Stimulated activated CD8-positive, alpha-beta memory T cell treated with anti-CD3 and anti-CD28 coated beads, Interleukin-4, amount 100 ng/mL, for 4 hours (primary cell): ENCODE measurements at places on chromosomes 3 and 15.

DNA sequence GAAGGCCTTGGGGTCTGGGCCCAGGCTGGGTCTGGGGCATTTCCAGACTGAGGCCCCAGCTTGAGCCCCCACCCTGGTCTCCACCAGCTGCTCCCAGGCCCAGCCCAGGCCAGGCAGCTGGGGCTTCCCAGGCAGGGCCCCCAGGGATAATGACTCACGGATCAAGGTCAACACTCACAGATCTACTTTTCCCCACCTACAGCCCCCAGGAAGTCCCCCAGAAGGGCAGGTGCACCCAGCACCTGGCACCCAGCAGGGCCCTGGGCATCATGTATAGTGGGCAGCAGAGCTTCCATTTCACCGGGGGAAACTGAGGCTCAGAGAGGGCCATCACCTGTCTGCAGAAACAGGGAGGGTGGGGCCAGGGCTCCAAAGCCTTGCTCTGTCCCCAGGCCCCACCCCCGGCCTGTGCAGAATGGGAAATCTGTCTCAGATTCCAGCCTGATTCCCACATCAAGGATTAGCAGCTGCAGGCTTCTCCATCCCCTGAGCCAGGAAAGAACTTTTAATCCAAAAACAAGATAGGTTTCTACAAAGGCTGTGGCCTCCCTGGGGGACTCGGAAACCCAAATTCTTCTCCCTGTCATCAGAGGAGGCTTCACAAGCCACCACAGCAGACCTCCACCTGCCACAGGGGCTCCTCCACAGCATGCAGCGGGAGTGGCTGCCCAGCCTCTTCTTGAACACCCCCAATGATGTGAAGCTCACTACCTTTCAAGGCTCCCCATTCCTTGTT is 49.8 kb downstream of the IQSEC1 start:
- no peak for DNase-seq

DNA sequence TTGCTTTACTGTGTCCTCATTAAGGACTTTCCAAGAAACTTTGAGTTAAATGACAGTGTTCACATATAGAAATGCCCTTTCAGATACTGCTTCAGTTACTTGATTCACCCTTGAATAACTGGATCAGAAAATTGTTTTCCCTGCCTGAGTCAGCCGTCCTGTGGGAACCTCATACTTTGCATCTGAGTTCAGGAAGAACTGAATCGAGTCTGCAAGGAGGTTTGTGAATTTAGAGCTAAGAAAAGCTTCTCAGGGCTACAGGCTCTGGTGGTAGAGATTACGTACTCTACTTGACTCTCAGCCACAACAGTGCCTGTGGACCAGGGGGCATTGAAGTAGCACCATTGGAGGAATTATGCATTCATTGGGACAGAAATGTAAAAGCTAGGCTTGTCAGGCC is 252.4 kb upstream of the C2CD4B start:
- DNase-seq, result no peak

- DNase-seq, result no peak
Measured at GRCh38 chr3:153456833-153457545, 295.0 kb downstream of the RAP2B start.

- DNase-seq, result no peak
Measured at GRCh38 chr3:129371041-129371826, 57.2 kb downstream of the EFCAB12 start.

DNA sequence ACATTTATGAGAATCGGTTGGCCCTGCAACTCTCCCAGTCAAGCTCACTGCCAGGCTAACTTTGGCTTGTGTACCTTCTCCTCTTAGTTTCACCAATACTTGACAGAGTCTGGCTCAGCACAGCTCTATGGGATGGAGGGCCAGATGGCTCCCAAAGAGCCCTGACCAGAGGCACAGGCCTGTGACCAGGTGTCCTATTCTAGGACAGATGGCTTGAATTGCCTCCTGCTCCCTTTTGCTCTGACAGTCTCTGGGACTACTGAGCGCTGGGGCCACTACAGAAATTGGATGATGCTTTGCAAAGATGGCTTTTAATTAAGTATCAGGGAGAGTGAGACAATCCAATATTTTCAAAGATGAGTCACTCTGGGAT is 10.3 kb upstream of the ARID3B start:
- DNase-seq, result no peak

GRCh38 chr15:80870366-80870765 is 91.2 kb downstream of the CEMIP start:
- no peak for DNase-seq

- no peak for DNase-seq
Measured at GRCh38 chr3:173403376-173403775, 5.8 kb downstream of the NLGN1 start.

DNA sequence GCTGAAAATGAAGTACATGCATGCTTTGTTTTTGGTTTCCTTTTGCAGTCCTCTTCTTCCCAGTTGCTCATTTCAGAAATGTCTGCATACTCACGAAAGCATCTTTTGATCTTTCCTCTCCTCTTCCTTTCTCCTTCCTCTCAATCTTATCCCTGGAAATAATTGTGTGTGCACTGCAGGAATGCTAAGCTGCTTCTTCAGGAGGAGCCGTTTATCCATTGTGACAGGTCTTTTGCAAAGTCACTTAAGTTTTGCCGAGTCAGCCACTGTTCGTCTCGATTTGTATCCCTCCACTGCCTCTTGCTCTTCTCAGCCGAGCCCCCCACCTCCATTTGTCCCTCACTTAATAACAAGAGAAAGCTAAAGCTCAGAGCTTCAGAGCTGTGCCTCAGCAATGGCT is 597.6 kb downstream of the AGBL1 start:
- no peak for DNase-seq

- DNase-seq, result no peak
Measured at GRCh38 chr3:114504941-114505628, 211.3 kb downstream of the TIGIT start.

- no peak for DNase-seq
Measured at GRCh38 chr3:10912786-10913185, 79.8 kb upstream of the SLC6A1 start.

DNA sequence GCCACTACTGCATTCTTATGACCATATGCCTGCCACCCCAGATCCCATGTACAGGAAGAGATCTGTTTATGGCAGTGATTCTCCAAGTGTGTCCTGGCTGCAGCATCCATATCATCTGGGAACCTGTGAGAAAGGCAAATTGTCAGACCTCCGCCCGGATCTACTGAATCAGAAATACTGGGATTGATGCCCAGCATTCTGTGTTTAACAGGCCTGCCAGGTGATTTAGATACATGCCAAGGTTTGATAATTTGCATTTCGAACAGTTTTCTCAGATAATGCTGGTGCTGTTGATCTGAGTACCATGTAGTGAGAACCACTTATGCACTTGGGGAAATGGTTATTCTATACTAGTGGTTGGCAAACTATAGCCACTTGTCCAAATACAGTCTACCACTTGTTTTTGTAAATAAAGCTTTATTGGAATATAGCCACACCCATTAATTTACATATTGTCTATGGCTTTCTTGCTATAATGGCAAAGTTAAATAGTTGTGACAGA is 165.4 kb downstream of the SSR3 start:
- no peak for DNase-seq

DNA sequence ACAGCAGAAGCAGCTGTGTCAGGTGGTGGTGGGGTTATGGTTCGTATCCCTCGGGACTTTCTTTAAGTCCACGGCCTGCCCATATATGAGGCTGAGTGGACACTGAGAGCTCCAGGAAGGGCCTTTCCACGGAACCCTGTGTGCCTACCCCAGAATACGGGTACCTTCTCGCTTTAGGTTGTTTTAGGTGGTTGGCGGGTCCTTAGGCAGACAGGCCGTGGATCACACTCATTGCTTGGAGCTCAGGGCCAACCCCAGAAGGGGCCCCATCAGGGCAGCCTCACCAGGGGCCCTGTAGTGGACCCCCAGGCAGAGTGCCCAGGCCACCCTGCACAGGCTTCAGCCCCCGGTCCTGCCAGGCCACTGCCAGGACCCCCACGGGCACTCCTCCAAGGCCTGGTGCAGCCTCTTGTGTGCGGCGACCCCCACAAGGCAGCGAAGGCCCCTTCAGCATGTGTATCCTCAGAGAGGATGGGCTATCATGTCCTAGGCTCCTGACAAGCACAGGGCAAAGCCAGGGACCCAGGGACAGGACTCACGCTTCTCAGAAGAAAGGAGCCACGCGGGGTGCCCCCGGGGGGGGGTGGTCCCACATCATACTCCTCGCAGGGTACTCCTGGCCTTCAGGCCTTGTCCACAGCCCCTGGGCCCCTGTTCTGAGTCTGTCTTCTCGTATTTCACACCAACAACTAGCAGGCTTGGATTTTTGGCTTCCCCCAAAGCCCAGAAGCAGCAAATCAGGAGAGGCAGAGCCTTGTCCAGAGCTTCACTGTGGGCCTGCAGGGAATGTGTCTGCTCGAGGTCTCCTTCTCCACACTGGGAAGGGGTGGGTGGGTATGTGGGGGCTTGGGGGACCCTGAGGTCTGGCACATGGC is 93.4 kb downstream of the LRRK1 start:
- DNase-seq, result no peak

DNA sequence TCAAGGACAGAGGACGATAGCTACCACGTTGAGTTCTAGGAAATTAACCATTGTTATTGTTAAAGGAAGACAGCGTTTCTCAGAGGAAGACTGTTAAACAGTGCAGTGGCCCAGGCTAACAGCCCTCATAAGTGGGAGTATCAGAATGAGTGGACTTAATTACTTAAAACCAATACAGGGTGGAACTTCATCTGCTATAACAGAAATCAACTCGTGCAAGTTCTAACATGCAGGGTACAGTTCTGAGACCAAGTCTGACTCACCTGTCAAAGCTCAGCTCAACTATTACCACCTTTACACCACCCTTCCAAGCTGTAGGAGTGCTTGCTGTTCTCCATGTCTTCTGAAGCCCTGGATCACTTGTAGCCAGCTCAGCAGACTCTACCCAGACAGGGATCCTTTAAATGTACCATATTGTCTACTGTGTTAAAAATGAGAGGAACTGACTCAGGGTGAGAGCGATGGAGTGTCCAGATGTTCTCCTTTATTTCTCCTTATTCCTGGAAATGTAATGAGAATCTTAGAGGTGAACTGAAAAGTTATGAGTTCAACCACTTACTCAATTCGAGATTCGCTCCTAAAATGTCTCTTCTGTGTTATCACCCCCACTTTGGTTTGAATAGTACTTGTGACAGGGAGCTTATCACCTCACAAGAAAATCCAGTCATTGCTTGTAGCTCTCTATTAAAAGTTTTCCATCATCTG is 26.5 kb downstream of the CD86 start:
- no peak for DNase-seq

DNA sequence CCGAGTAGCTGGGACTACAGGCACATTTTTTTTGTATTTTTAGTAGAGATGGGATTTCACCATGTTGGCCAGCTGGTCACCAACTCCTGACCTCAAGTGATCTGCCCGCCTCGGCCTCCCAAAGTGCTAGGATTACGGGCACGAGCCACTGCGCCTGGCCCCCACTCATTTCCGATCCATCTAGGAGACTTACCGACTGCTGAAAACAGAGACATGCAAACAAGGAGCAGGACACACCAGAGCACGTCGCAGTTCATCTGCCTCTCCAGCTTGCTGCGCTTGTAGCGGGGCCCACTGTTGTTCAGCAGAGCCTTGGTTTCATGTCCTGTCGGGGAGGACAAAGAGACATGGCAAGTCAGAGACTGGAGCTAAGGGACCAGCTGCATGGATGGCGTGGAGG is 137.4 kb downstream of the ATP10A start:
- no peak for DNase-seq

DNA sequence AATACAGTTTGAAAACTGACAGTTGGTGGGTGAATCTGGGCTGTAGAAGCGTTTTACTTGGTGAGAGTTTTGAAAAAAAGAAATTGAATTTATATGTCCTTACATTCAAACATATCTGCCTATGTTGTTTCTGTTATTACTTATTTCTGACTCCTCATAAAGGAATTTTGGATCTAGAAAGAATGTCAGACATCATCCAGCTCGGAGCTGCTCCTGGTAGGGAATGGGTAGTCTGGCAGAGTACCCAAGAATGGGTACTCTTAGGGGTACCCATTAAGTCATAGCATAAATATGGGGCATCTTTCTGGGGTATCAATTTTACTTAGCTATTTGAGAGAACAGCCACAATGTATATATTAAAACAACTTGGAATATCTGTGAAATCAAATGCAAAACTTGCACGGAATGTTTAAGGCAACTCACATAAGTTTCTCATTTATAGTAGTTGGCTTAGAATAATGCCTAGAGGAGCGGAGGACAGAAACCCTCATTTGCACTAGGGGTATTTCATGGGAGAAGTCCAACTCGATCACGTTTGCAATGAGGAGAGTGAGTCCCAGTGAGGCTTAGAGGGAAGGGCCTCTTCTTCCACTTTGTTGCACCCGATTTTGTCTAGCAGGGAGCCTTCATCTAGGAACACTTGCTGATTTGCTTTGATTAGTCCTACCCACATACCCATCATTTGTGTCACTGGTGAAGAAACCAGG is 2.4 kb upstream of the LARP6 start:
- DNase-seq, result no peak

GRCh38 chr3:194100856-194101390 is 35.0 kb upstream of the HES1 start:
- no peak for DNase-seq

- no peak for DNase-seq
Measured at GRCh38 chr3:14691239-14691638, 16.3 kb downstream of the C3orf20 start.

DNA sequence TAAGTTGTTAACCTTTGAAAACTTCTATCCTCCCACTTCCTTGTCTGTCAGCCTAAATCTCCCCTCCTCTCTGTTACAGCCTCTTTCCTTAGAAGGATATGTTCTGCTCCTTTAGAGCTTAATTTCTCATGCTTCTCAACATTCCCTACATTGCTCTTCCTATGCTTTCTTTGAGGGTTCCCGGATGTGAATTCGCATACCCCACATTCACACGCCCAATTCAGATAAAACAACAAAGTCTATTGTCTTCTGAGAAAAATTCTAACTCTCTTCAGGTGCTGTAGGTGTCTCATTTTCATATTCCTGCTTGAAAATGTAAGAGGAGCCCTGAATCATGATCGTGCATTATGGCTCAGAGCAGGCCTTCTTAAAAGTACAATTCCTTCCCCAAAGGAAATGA is 171.8 kb upstream of the DPH6 start:
- no peak for DNase-seq

GRCh38 chr3:188299068-188299467 is 145.1 kb downstream of the LPP start:
- no peak for DNase-seq

DNA sequence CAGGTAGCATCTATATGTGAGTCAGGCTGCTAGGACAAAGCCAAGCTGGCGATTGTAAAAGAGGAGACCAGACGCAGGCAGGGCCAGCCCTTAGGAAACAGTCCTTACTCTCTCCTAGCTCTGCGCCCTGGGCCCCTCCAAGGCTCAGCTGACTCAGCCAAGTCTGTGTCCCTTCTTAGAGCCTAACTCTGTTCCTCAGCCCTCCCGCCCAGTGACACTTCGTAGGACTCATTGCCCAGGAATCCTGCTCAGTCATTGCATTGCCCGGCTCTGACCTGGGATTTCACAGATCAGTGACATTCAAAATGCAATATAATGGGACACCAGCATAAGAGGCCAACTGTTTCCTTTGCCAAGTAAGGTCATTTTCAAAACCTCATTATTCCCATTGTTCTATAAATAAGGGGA is 244.2 kb downstream of the TLE3 start:
- DNase-seq, result no peak

- no peak for DNase-seq
Measured at GRCh38 chr3:172044833-172045585, 5.6 kb downstream of the FNDC3B start.
